ENCODE measurements at places on chromosomes 6 and 20.
A peak's percentile ranks its signal among the peaks of the same experiment; 100 is the strongest.

DNA sequence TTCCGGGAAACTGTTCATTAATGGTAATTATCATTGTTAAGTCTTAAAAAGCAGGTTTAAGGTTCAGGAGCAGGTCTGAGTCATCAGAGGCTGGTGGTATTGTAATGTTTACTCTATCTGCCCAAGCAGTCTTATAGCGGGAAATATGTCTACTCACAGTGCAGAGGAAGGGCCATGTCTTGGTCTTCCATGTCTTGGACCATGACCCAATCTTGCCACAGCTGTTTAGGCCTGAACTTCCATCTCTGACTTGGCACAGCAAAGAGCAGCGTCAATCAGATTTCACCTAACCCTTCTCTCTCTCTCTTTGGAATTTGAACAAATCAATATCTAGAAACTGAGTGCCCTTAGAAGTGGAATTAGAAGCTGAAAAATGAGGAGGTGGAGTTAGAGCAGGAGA lies 25.8 kb downstream of the SLC2A12 start:
- DNase-seq: no peak

- DNase-seq: no peak
Measured at GRCh38 chr6:111032484-111033140, 50.8 kb downstream of the RPF2 start.

DNA sequence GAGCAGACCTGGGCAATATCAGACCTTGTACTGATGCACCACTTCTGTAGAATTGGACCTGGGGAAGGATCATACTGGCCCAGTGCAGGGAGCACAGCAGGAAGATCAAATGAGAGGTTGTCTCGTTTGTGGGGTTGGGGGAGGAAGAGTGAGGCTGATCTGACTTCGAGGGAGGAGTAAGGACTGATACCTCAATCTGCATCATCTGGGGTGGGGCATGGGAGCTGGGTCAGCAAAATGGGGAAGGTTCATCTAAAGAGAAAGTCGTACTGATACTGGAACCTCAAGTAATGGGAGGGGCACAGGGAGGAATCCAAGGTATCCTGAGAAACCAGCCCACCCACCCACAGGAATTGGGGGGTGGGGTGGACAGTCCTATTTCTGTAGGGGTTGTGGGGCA lies 3.7 kb downstream of the RNF39 start:
- DNase-seq: no peak

GRCh38 chr20:39993742-39994141 lies 695.3 kb downstream of the MAFB start:
- no peak for DNase-seq

- DNase-seq: no peak
Measured at GRCh38 chr6:28531479-28532128, 5.9 kb downstream of the GPX5 start.

DNA sequence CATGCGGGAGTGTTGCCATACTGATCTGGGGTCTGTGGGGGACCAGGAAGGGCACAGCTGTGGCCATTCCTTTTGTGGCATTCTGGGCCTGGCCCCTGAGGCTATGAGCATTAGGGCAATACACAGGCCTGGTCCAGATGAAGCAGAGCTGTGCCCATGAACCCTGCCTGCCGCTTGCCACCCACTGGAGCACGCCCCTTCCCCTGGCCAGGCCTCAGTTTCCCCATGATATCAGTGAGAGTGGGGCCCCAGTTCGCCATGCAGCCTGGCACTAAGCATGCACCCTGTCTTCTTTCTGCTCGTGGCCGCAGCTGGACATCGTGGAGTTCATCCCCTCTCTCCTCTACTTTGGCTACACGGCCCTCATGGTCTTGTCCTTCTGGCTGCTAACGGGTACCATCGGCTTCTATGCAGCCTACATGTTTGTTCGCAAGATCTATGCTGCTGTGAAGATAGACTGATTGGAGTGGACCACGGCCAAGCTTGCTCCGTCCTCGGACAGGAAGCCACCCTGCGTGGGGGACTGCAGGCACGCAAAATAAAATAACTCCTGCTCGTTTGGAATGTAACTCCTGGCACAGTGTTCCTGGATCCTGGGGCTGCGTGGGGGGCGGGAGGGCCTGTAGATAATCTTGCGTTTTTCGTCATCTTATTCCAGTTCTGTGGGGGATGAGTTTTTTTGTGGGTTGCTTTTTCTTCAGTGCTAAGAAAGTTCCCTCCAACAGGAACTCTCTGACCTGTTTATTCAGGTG lies 42.4 kb downstream of the PLAGL2 start:
- DNase-seq: no peak

DNA sequence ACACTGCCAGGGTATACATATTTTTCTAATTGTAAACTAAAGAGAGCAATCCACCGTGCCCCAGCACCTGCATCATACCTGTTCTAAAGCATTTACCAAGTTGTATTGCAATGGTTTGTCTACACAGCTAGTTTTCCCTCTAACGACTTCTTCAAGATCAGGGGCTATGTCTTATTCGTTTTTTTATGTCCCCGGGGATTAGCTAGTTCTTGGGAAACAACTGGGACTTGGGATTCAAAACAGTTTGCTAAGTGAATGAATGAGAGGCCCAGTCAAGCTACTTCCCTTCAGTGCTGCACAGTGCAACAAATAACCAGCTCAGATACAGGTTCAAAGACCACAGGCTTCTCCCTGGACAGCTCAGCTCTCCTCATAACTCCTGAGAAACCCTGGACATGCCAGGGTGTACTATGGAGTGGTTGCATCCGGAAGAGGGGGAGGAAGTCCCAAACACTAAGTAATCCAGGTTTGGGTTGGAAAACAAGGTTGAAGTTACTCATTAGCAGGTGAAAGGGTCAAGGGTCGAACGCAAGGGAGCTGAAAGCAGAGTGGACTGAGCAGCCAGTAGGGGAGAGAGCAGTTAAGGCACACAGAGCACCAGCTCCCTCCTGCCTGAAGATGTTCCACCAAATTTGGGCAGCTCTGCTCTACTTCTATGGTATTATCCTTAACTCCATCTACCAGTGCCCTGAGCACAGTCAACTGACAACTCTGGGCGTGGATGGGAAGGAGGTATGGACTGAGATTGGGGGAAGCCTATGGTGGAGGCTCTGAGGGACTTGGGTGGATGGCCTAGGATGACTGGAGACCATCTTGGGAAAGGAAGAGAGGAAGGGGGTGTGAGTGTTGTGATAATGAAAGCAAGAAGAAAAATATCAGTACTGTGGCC lies at the start of gene APOM:
Gene APOM (plus strand): TSS at position 546 of the 889 bp plus-strand sequence. CDS start 73 bp downstream, at position 619.
- no peak for DNase-seq

GRCh38 chr6:140855520-140855919 lies 1277.2 kb upstream of the GJE1 start:
- no peak for DNase-seq

DNA sequence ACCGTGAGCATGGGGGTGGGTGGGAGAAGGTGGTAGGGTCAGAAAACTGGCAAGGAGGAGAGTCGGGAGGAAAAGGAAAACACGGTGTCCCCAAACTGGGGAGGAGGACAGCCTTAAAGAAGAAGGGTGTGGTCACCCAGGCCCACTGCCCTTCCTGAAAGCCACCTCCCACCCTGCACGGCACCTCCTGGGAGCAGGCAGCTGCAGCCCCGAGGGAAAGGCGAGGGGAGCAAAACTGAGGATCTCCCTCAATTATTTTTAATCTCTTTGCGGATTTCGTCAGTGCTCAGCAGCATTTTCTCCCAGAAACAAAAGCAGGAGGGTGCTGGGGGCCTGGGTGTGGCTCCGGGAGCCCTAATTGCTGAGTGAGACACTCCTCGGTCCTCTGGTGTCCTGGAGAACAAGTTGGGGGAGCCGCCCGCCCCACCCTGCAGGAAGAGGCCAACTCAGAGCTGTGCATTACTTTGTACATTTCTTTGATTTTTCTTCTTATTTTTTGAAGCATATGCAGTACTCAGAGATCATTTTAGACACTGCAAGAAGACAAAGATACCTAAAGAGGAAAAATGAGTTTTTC lies 56.4 kb downstream of the RIOK1 start:
- no peak for DNase-seq

DNA sequence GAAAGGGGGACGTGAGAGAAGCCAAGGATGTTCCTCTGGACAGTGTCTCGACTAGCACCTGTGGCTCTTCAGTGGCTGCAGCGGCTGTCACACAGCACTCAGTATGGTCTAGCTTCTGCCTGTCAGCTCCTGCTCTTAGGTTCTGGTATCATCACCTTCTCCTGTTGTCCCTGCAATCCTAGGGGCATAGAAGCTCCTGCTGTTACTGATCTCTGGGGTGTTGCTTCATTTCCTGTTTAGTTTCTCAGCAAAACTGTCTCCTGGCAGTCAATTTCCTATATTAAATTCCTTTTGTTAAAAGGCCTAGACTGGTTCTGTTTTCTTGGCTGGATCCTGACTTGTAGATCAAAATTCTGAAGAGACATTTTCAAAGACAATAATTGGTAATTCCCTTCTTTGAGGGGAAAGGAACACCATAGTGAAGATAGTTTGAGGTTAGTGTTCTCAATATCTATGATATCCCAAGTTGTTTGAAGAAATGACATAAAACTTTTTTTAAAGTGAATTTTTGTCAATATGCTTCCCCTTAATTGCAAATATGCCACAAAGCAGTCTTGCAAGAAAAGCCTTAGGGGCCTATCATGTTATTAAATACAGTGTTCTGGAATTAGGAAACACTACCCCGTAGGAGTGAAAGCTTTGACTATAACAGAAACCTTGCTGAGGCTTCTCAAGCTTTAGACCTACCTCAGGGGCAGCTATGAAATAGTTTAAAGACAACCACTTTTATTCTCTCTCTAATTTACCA lies 148.5 kb downstream of the KIF6 start:
- no peak for DNase-seq

DNA sequence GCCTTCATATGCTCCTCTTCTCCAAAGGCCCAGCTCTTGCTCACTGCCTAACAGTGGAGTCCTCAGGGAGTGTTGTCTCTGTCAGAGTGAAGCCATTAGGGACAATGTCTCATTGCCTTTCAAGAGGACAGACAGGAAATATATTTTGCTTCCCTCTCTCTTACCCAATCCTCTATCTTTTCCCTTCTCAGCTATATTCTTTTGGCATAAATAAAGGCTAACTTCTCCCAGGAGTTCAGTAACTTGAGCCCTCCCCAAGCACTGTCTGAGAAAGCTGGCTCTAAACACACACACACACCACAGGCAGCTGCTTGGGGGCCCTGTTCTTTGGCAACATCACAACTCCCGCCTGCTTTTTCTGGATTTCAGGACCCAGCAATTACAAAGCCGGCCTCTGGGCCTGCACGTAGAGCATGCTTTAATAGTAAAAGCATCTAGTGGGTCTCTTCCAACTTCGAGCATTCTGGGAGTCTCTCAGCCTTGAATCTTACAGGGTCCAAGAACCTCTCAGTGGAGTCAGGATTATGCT lies 34.7 kb upstream of the LAMA4 start:
- DNase-seq: peak; percentile 98

- DNase-seq: no peak
Measured at GRCh38 chr6:103783329-103783728, 1076.4 kb downstream of the HACE1 start.

- no peak for DNase-seq
Measured at GRCh38 chr20:36043441-36043840, 75.1 kb downstream of the CNBD2 start.

DNA sequence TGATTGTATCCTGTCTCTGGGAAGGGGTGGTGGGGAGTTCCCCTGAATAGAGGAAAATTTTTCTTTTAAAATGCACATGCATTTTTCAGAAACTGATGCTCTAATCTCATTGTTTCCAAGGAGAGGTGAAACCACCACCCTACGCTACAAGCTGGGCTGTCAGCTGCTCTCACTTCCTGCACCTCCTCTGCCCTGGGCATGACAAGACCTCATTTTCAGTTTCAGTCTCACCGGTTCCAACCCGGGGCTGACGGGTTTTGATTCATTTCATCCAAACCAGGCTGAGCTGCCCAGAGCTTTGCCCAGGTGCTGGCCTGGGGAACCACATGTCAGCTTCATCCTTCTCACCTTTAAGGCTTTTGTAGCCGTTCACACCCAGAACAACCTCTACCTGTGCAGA lies 99.7 kb downstream of the EYA2 start:
- no peak for DNase-seq

DNA sequence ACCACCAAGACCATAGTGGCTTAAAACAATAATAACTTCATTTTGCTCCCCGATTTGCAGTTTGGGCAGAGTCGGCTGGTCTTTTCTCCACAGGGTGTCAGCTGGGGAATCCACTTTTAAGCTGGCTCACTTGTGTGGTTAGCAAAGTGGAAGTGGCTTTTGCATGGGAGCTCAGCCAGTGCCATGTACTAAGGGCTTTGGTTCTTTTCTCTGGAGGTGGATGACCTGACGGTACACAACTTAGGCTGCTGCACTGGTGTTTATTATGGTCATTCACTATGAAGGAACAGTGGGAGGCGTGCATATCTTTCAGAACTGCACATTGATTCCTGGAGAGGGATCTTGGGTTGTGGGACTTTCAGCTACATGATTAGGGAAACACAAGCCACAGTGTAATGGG lies 141.0 kb downstream of the OR2B2 start:
- DNase-seq: no peak

- DNase-seq: no peak
Measured at GRCh38 chr6:133214267-133214666, 26.9 kb upstream of the EYA4 start.

- no peak for DNase-seq
Measured at GRCh38 chr20:32017711-32018251, 7.5 kb downstream of the CCM2L start.

- peak; percentile 38 for DNase-seq
Measured at GRCh38 chr6:12601881-12602280, 114.7 kb upstream of the PHACTR1 start.

DNA sequence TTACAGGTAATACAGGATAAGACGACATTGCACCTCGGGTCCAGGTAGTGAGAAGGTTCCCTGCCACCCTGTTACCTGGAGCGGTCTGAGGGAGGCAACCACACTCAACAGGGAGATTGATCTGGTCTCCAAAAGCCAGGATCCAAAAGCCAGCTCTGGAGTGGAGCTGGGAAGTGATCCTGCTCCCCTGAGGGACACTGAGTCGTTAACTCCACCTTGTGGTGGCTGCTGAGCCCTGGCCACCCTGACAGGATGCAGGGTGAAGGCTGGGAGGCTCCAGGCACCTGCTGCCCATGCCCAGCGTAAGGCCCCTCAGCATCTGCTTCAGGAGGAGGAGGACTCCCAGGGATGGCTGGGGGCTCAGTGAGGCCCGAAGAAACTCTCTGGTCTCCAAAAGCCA lies 38.7 kb upstream of the SLC22A2 start:
- no peak for DNase-seq

- no peak for DNase-seq
Measured at GRCh38 chr6:43088654-43089056, 12.5 kb downstream of the PTK7 start.

DNA sequence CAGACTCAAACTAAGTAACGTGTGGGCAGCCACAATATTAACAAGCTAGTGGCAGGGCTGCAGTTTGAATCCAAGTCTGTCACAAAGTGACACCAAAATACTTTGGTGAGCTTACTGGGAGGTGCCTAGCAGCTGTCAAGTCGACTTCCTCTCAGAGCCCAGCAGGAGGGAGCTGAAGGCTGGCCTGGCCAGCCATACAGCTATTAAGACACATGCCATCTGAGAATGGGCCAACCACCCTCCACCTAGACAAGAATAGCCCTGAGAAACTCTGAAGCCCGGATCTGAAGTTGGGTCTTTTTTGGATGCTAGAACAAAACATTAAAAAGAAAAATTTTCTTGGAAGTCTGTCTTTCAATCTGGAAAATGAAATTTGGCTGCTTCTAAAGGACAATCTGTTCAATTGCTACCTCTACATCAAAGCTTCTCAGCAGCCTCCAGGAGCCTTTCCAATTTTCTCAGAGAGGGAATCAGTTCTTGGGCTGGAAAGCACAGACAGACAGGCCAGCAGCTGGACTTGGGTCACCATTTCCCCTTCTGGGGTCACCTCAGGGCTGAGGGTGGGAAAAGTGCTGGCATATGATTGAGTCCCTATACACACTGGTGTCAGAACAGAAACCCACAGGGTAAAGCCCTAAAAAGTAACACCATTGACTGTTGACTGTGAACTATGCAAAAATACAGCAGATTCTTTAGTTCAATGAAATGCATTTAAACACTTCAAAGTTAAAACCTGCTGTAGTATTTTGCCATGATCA lies 42.9 kb downstream of the UQCC1 start:
- DNase-seq: peak; percentile 20

All from fibroblast of gingiva (primary cell).